Dermis microvascular lymphatic vessel endothelial cell (primary cell): ENCODE measurements at places on chromosomes 12 and 14. TPM values are rescaled to one million over a fixed set of nuclear protein-coding genes. Genes with fewer than 3 reads are reported as not detected.

The WNT1 gene
- not detected in 2 replicates for total RNA-seq

The P3H3 gene
- total RNA-seq = 18.2 and 22.6 TPM in 2 replicates

The FBXL14 gene
- 10.9 and 18.3 TPM in 2 replicates for total RNA-seq

The CD69 gene
- 0.39 and 1.3 TPM in 2 replicates for total RNA-seq

The PPP1R1A gene
- not detected in 2 replicates for total RNA-seq

The RND1 gene
- total RNA-seq = 3.2 and 6.1 TPM in 2 replicates

The FOXN4 gene
- total RNA-seq = not detected in 2 replicates

The JPH4 gene
- under 0.01 and 0.13 TPM in 2 replicates for total RNA-seq

The SLC25A47 gene
- total RNA-seq = under 0.01 TPM in 1 of 2 replicates, not detected in the other

The SRRM4 gene
- total RNA-seq = not detected in 2 replicates

The TMPRSS12 gene
- not detected in 2 replicates for total RNA-seq

The CD4 gene
- total RNA-seq = not detected in 2 replicates

The AKAP6 gene
- total RNA-seq = 0.25 and 0.64 TPM in 2 replicates

The AMDHD1 gene
- under 0.01 TPM in 2 replicates for total RNA-seq

The TMEM120B gene
- 3.9 and 5.3 TPM in 2 replicates for total RNA-seq

The GPRC5D gene
- not detected in 2 replicates for total RNA-seq

The DEGS2 gene
- 0.13 and 0.26 TPM in 2 replicates for total RNA-seq

The KCNK10 gene
- not detected in 2 replicates for total RNA-seq

The TMEM179 gene
- total RNA-seq = 0.13 TPM in 2 replicates

The DCP1B gene
- total RNA-seq = 3.9 and 4.3 TPM in 2 replicates

The HECTD1 gene
- 257 and 258 TPM in 2 replicates for total RNA-seq

The ASIC1 gene
- under 0.01 TPM in 1 of 2 replicates, not detected in the other for total RNA-seq

The PTPN21 gene
- total RNA-seq = 3.1 and 6.4 TPM in 2 replicates

The RHNO1 gene
- 19.4 and 21.9 TPM in 2 replicates for total RNA-seq

The MDP1 gene
- 7.0 and 10.0 TPM in 2 replicates for total RNA-seq

The ETFBKMT gene
- total RNA-seq = 2.2 and 2.7 TPM in 2 replicates

The DCN gene
- total RNA-seq = not detected in 2 replicates

The YY1 gene
- total RNA-seq = 37.7 and 42.5 TPM in 2 replicates

The NGB gene
- total RNA-seq = not detected in 2 replicates

The TSPAN9 gene
- total RNA-seq = 68.3 and 96.8 TPM in 2 replicates

The ZDHHC22 gene
- total RNA-seq = not detected in 2 replicates

The MUCL1 gene
- not detected in 2 replicates for total RNA-seq

The MANSC4 gene
- total RNA-seq = not detected in 2 replicates
